Activated naive CD4-positive, alpha-beta T cell treated with anti-CD3 and anti-CD28 coated beads, Interleukin-2, amount 10 ng/mL, durations not matched to agents 7 days and 5 days (primary cell): ENCODE measurements at places on chromosomes 1 and 21.

- DNase-seq: no peak
Observed at GRCh38 chr1:231310391-231310934, 27.2 kb downstream of the EXOC8 start.

DNA sequence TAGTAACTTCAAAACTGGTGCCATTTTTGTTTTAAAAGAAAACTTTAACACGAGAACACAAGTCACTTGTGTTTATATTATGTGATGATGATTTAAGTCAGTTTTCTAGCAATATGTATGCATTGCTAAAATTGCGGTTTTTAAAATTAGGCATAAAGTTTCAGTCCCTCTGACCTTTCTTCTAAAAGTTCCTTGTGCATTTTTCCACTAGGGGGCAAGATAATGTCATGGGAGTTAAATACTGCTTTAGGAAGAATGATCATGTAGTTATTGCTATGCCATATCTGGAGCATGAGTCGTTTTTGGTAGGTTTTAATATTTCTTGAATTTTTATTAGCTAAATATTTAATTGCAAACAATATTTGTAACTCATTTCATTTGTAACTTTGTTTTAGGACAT lies 10.7 kb downstream of the CDC7 start:
- DNase-seq: no peak

- DNase-seq: peak; percentile 71
Observed at GRCh38 chr21:46253610-46254124, 25.1 kb upstream of the LSS start.

DNA sequence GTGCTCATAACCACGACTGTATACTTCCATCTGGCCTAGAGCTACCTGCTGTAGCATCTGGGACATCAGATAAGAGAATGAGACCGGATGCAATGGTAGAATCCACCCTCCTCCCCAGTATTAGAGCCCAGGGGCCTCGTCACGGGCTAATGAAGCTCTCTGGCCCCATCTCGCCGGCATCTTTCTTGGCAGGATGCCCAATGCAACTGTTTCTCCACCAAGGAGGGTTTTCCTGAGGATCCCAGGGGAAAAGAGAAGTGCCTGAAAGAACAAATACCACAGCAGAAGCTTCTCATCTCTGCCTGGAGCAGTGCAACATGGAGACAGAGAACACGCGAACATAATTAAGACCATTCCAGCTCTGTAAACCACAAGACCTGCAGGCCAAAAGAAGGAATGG lies 80.0 kb downstream of the VWA5B1 start:
- DNase-seq: no peak

DNA sequence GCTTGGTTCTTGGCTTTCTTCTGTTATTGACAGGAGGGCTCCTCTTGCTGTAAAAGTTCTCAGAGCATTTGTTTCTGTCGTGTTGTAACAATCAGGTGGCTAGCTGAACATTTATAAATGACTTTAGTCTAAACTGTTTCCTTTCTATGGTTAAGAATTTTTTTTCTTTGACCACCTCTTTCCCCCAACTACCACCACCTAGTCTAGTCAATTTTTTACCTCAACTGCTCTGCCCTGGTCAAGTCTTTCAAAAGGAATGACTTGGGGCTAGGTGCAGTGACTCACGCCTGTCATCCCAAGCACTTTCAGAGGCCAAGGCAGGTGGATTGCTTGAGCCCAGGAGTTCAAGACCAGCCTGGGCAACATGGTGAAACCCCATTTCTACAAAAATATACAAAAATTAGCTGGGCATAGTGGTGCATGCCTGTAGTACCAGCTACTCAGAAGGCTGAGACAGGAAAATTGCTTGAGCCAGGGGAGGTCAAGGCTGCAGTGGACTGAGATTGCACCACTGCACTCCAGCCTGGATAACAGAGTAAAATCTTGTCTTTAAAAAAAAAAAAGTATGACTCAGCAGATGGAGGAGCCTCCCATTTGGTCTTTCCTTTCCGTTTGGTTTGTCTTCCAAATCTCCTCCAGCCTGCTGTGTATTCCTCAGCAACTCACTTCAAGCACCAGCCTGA lies 40.7 kb downstream of the MAP3K21 start:
- DNase-seq: no peak

DNA sequence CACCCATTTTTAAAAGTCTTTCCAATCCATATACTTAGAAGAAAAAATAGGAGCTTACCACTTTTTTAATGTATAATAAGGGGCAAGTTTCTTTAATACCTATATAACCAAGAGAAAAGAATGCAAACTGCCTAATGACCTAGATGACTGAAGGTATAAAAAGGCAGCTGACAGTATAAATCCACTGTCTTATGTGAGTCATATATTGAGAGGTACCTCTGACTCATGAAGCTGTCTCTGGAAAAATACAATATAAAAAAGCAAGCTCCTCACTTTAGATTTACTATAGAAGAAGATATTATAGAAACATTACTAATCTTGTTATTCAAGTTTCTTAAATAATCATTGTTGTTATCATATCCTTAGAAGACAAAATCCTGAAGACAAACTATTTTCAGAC lies 144.2 kb downstream of the VAV3 start:
- DNase-seq: no peak

DNA sequence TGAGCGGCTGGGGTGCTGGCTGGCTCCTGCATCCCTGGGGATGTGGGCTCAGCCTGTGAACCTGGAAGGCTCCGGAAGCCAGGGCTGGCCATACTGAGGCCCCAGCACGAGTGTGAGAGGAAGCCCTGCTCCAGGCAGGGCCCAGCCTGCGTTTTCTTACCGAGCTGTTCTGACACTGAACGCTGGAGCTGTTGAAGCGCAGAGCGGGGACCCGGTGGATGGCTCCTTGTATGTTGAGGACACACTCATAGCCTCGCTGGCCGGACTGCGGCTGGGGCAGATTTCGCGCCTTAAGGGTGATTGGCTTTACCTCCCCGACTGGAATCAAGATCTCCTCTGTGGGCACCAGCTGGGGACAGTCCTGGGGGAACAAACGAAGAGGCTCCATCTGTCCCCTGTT lies 160.0 kb downstream of the PLXNA2 start:
- no peak for DNase-seq

- no peak for DNase-seq
Observed at GRCh38 chr1:56413671-56414199, 165.6 kb downstream of the PLPP3 start.
